ENCODE measurements at places on chromosomes 16 and 17.

DNA sequence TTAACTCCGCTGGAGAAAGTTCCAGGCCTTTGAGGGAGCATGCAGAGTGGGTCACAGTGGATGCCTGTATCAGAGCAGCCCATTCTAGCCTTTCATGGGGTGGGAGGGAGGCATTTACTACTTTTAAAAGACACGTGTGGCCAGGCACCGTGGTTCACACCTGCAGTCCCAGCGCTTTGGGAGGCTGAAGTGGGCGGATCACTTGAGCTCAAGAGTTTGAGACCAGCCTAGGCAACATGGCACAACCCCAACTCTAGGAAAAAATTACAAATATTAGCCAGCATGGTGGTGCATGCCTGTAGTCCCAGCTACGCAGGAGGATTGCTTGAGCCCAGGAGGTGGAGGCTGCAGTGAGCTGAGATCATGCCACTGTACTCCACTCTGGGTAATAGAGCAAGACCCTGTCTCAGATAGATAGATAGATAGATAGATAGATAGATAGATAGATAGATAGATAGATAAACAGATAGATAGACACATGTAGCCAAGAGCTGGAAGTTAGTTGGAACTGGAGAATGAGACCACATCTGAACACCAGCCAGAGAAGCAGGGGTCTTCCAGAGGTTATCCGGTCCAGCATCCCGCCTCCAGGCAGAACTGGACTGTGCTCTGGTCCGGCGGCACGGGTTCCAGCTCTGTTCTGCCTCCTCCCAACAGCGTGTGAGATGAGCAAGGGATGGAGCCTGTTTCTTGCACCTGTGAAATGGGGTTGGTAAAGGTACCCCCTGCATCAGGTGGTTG lies 3.6 kb downstream of the ADCY7 start:
- no peak for DNase-seq

- DNase-seq = no peak
Measured at GRCh38 chr17:12567077-12568053, 98.3 kb upstream of the MYOCD start.

GRCh38 chr16:70649300-70649699 lies 2.9 kb downstream of the IL34 start:
- no peak for DNase-seq

DNA sequence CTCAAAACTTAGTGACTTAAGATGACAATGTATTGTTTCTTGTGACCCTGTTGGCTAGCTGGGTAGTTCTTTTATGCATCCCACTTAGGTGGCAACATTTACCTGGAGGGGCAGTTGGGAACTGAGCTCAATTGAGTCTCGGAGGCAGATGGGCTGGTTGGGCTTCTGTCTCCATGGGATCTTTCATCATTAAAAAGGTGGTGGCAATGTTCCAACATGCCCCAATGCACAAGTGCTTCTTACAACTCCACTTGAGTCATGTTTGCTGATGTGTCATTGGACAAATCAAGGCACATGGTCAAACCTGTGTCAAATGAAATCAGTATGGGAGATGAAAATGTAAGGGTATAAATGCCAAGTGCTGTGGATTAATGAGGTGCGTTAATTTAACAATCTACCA lies 11.7 kb upstream of the HS3ST3B1 start:
- no peak for DNase-seq

DNA sequence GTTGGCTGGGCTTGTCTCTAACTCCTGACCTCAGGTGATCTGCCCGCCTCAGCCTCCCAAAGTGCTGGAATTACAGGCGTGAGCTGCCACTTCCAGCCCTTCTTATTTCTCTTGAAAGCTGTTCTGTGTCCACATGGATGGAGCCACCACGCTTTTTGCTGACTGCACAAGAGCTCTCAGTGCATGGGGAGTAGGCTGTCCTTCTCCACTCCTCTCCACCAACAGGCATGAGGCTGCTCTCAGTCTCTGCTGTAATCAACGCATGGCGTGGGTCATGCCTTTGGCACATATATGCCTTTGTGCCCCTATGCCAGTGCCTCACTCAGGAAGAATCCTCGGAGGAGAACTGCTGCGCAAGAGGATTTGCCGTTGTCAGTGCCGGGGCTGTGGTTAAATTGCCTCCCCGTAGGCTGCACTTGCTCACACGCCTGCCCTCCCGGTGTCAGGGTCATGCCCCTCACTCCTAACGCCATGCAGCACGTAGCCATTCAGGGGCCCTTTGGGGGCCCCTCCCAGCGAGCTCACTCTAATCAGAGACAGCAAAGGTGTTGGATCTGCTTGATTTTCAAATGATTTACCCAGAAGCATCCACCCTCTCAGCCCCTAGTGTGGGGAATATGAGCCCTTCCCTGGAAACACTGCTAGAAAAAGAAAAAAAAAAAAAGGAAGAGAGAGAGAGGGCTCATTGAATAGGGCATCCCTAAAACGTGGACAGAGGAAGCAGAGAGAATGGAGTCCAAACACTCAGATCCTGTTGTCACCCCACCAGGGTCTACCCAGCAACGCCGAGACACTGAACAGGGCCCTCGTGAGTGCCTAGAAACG lies 47.5 kb upstream of the ZCCHC14 start:
- no peak for DNase-seq

DNA sequence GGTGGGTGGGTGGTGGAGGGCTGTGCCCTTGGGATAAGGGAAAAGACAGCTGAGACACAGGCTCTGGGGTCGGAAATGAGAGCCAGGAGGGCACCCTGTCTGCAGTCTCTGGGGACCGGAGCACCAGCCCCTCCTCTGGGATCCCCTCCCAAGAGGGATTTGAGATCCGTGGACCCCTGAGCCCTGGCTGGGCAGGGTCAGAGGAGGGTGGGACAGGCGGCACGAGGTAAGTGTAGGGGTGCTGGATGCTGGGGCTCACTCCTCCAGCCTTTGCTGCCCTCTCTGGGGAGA lies 425 bp downstream of the SGSH start:
- DNase-seq = no peak

DNA sequence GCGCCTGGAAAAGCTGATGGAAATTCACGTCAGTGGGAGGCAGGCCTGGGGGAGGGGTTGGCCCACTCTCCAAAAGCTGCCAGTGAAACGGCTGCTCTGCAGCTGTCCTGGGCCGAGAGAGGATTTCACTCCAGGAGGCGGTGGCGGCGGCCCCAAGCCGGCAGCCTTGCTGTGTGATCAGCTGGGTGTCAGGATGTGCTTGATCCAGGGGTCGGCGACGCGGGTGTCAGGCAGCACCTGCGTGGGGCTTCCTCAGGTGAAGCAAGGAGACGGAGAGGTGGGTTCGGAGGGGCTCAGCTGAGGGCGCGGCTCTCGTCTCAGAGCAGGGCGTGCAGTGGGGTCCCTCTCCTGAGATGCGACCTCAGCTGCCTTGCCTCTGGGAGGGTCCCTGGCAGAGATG lies 7.0 kb downstream of the CBFA2T3 start:
- no peak for DNase-seq

DNA sequence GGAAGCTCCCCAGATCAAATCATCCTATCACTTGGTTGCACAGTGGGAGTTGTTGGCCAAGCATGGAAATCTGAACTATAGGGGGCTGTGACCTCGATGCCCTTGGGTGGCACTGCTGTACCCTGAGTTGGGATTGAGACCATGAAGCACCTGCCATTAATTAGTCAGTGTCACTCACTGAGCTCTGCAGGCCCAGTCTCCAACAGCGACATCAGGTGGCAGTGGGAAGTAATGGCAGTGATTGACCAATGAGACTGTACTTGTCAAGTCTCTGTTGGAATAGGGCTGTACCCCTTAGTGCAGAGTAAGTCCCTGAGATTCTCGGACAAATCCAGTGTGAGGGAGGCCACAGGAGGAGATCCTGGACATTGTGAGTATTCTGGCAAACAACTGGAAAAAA lies 118.0 kb upstream of the RPL38 start:
- DNase-seq = no peak

DNA sequence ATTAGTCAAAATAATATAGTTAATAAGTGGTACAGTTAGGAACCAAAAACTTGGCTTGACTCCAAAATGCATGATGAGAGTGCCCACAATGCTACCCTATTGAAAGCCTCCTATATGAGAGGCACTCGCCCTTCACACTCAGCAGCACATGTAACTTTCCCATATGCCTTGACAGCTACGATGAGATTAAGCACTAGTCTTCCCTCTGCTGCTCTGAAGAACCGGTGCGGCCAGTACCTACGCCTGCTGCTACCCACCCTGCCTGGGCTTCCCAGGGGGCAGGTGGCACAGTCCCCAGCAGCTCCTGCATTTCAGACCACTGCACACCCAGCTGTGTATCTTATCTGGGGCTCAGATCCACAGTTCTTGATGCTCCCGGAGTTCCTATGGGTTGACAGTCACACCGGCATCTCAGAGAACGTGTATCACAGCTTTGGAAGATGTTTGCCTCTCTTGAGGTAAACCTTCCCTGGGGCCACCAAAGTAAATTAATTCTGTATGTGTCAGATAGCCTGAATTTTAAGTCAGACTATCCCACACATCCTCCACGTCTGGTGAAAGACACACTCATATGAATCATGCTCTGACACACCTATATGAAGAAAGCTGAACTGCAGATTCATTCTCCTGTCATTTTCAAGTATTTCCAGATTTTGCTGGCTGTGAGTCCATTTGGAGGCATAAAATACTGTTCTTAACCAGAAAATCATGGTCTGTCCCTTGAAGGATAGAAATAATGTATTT lies 77.8 kb downstream of the MYH10 start:
- DNase-seq = no peak

DNA sequence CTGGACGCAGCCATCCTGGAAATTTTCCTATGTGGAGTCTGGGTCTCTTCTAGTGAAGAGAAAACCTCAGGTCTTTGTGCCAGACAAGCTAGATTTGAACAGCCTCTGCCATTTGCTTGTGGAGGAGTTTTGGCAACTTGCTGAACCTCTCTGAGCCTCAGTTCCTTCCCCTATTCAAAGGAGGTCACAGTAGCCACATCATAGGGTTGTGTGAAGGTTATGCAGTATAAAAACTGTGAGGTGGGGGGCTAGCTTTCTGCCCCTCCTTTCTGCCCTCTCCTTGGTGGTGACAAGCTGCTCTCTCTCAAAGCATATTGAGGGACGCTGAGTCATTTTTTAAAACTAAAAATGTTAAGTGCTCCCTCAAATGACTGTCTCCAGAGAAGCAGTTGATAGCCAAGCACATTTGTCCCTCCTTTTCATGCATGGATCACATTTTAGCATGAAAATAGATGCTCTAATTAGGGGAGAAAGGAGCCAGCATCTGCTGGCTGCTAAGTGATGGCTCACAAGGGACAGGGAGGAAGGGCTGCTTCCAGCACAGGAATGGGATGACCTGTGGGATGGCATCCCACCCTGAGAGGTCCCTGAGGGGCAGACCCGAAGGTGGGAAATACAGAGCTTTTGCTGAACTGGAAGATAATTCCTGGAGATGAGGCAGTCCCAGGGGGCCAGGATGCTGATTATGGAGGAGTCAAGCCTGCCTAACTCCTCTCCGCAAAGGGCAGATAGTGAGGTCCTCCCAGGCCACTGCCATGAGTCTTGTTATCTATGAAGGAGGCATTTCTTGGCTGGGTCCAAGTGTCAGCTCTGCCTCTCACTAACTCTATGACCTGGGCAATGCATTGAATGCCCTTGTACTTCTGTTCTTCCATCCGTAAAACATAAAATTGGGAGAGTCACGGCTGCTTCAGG lies 218.8 kb downstream of the RAB11FIP4 start:
- no peak for DNase-seq
